ENCODE measurements at places on chromosomes 3 and 15. TPM values are rescaled to one million over a fixed set of nuclear protein-coding genes. Genes with fewer than 3 reads are reported as not detected.

GRCh38 chr3:7695049-7695448, 806.6 kb upstream of the LMCD1 start:
- DNase-seq = no peak

Gene MYL3
- 1.7 TPM for total RNA-seq

DNA sequence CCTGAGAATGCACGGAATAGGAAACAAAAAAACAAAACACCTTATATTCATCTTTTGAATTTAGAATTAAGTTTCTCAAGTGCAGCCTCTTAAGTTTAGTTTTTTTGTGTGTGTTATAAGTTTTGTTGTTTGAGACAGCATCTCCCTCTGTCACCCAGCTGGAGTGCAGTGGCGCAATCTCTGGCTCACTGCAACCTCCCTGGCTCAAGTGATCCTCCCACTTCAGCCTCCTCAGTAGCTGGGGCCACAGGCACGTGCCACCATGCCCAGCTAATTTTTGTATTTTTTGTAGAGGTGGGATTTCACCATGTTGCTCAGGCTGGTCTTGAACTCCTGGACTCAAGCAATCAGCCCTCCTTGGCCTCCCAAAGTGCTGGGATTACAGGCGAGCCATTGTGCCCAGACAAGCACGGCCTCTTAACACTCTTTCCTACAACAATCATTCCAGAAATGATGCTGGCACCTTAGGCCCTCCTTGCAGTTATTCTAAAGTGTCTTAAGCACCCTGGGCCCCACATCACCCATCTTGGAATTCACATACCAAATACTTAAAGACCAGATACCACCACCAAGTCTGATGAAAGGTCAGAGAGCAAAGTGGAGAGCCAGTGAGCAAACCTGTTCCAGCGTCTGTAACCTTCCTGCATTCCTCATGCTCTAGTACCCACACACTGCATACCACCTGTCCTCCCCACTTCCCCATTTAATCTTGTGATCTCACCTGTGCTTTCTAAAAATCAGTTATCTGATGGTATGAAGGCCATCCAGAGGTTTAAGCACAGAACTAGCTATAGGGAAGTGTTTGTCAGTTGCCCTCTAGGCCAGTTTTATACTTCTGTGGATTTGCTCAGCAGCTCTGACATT, 6.9 kb upstream of the SPG11 start:
- DNase-seq = no peak

GRCh38 chr15:89864958-89865739, 28.6 kb downstream of the AP3S2 start:
- no peak for DNase-seq

Gene SAMD7
- not detected for total RNA-seq

Gene TMEM207
- total RNA-seq = not detected

Gene TICRR
- 5.2 TPM for total RNA-seq
